Activated naive CD4-positive, alpha-beta T cell (primary cell): ENCODE measurements at places on chromosomes 2 and 18.

DNA sequence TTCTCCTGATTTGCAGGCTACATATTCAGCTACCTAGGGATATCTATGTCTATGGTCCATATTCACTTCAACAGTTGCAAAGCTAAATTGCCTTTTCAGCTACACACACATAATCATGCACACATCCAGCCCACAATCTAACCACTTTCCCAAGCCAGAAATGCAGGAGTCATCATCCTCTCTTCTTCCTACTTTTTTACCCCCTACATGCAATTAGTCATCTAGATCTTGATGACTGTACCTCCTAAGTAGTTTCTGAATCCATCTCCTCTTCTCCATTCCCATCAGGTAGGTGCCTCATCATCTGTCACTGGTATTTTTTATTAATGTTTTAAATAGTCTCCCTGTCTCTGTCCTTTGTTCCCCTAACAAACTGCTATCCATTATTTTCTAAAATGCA lies 23.7 kb upstream of the SPRED2 start:
- DNase-seq = no peak

DNA sequence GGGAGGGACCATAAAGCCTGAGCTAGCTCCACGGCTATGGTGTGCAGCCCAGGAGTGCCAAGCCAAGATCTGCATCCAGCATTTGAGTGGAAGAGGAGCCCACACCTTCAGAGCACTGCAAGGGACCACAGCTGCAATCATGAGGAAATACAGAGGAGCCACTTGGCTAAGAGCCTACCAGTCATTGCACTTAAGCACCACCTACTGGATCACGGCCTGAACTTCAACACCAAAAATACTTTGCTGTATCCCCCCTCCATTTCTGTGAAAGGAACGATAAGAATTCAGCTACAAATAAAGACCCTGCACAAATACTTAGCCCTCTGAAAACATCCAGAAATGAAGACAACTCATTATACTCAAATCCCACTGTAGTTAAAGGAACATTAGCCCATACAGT lies 545.3 kb downstream of the TSN start:
- DNase-seq = no peak

GRCh38 chr2:821546-821945 lies 129.1 kb upstream of the SNTG2 start:
- no peak for DNase-seq

DNA sequence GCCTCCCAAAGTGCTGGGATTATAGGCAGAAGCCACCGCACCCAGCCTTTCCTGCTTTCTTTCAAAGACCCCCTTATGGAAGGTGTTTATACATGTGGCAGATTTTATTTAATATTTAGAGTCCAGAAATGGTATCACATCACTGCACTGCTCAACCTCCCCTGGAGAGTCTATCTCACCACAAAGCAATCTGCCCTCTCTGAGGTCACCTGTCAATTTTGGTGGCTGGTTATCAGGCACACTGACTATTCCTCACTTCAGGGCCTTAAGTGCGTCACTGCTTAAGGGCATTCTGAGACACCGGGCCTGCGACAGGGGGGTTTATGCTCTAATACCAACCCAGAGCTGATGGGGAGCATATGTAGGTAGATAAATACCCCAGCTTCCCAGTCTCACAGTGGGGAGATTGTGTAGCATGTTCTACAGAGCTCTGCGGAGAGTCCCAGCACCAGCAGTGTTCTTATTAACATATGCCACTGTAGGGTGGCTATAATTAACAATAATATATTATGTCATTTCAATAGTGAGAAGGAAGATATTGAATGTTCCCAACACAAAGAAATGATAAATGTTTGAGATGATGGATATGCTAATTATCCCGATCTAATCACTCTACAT lies 42.7 kb upstream of the ZDBF2 start:
- no peak for DNase-seq

GRCh38 chr2:2527148-2527547 lies 196.1 kb upstream of the MYT1L start:
- DNase-seq = no peak

DNA sequence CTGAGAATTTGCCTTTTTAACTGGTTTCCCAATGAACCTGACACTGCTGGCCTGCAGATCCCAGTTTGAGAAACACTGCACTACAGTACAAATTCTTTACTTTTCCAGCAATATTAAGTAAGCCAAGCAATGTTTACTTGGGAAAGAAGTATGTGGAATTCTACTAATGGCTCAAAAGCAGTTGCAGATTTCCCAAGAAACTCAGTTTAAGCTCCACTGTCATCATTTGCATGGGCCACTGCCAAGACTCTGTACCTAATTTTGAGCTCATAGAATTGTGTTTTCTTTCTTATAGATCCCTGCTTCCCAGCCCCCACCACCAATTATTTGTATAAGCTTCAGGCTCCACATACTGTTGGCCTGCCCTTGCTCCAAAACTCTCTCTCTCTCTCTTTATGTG lies 676.1 kb downstream of the RNF144A start:
- DNase-seq = no peak

- DNase-seq = no peak
These were observed 13.7 kb downstream of the SOS1 start for GRCh38 chr2:39107156-39107555.

DNA sequence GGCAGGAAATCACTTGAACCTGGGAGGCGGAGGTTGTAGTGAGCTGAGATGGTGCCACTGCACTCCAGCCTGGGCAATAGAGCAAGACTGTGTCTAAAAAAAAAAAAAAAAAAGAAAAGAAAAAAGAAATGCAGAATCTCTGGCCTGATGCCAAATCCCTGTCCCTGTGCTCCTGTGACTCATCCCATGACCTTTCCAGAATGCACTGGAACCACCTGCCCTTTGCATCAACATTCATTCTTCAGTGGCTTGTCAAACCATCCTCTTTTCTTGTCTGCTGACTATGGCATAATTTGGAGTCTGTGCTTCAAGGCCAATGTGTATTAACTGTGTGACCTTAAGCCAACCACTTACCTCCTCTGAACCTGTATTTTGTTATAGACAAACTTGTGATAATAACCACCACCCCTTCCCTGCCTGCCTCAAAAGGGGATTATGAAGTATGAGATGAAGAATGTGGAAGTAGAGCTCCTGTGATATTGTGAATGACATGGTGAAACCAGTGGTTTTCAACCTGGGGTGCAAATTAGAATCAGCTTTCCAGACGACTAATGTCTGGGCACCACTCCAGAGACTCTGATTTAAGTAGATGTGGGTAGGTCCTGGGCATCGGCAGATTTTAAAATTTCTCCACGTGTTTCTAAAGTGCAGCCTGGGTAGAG lies 189.3 kb downstream of the CLIP4 start:
- DNase-seq = no peak

GRCh38 chr2:40434731-40435271 lies 17.1 kb downstream of the SLC8A1 start:
- DNase-seq = no peak

DNA sequence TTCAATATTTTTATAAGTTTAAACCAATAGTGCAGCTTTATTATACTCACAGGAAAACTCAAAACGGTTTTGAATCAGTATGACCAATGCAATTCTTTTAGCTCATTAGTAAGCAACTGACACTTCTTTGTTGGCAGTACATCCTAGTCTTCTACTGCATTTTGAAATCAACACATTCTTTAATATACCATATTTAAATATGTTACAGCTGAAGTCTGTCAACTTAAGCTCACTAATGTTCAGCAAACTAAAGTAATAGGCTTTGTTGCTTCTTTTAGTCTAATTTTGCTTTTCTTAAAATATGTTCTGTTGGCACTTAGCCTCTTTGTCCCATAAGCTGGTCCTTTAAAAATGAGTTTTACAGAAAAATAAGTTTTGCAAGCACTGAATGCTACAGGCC lies 55.4 kb upstream of the CCBE1 start:
- no peak for DNase-seq

- no peak for DNase-seq
These were observed at the start of gene SCYGR7 for GRCh38 chr2:227728035-227728434. TSS of gene SCYGR7 (plus strand) at chr2:227728335. CDS start at chr2:227728335, 0 bp downstream.

GRCh38 chr2:43898134-43898837 lies 59.5 kb downstream of the ABCG8 start:
- DNase-seq = no peak

GRCh38 chr2:145408980-145409379 lies 889.1 kb upstream of the ZEB2 start:
- no peak for DNase-seq

GRCh38 chr2:67627456-67628207 lies 230.5 kb downstream of the ETAA1 start:
- DNase-seq = no peak

DNA sequence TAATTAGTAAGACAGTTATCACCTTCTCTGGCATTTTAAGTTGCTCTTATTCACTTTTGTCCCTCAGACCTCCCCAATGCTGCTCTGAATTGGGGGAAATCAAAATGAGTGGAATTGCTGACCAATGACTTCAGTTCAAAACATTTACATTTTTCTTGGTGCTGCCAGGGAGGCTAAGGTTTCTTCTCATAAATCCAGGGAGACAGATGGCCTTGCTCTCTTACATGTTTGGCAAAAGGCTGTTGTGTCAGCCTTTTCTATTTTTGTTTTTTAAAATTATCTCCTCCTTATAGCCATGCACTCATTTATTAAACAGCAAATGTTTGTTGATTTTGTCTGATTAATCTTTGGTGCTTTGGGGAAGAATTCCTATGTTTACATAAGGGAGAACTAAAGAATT lies 82.0 kb downstream of the GALNT13 start:
- DNase-seq = no peak

DNA sequence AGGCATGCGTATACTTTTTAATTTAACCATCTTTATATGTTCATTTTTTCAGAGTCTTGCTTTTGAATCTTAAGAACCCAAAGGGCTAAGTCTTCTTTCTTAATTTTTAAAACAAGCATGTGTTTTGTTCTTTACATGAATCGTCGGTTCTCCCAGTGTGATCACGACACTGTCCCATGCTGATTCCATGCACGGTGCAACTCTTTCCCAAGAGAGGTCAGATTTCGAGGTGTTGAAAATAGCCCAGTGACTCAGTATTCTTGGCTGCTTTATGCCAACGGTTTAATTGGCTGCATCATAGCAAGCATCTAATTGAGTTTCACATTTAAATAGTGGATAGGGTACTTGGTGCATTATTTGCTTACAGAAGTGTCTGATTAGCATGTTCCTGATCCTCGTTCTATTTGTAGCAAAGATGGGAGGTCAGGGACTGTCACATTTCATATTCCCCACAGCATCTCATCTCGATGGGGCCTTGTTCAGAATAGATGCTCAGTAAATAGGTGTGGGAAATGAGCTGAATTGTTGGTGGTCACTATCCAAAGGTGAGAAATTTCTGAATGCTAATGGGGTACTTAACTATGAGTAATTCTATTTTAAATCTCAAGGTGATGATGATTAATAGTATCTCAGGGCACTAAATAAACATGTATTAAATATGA lies 2.8 kb downstream of the NPAS2 start:
- no peak for DNase-seq

- no peak for DNase-seq
These were observed 15.0 kb upstream of the TRAF3IP1 start for GRCh38 chr2:238305092-238305862.

DNA sequence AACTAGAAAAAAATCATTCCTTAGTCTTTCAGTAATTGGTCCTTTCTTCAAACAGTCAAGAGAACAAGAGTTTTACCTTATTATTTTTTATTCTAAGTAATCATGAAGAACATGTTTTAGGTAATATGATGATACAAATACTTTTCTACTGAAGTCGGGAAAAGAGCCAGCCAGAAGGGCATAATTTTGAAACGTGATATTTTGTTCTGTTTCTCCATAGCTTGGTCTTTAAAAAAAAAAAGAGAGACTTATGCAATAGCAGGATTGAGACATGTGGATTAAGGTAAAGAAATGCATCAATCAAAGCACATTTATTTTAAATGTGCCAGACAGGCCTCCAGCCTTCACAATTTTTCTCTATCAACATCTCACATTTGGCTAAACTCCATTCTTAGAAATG lies 1016.8 kb downstream of the CNTNAP5 start:
- DNase-seq = no peak

DNA sequence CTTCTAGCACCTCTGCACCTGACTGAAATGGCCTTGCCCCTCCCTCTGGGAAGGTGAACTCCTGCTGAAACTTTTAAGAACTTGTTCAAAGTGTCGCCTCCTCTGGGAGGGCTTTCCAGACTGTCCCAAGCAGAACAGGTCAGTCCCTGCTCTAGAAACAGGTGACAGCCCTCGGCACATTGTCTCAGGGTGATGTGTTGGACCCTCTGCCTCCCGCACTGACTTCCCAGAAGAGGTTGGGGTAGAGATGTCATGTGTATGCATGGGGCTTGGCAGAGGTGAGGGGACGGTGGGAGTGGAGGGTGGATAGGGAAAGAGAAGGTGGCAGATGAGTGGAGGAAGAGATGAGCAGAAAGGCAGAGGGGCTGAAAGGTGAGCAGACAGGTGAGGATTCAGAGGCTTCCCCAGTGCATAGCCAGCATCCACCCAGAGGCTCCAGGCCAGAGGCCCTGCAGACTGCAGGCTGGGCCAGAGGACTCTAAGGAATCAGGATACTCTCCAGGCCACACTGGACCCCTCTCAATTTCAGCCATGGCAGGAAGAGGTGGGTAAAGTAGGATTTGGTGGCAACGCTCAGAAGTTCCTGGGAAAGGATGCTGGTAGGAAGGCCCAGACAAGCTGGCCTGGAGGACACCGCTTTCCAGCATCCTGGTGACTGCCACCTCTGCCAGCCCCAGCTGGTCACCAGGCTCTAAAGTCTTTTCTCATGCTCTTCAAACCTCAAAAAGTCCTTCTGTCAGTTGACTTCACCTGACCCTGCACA lies 24.8 kb upstream of the TNS1 start:
- DNase-seq = no peak

DNA sequence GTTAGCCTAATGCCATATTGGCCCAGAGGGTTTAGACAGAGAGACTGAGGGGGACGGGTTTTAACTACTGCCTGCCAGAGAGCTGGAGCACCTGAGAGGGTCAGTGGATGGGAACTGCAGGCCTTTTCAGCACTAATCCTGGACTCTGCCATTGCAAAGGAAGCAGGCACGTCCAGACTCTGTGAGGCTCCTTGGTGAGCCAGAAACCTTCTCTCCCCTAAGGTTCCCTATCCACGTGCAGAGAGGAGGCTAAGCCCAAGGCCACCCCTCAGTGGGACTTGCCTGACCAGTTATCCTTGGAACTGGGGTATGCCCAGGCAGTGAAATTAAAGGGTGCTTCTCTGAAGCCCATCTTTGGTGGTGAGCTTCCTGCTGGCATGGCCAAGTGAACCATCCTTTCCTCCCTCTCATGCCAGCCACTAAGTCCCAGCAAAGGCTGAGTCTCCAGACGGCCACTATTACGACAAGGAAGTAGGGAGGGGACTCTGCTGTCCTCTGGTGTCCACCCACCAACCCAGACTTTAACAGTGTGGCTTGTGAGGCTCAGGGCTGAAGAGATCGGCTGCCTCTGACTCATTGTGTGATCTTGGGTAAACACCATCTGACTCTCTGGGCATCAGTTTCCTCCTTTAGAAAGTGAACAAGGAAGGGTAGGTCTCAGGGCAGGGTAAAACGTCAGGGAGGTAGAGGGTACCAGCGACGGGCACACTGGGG lies 3.9 kb upstream of the MLPH start:
- no peak for DNase-seq
